Activated naive CD4-positive, alpha-beta T cell treated with anti-CD3 and anti-CD28 coated beads for 36 hours (primary cell): ENCODE measurements at places on chromosomes 3 and 15. TPM values are rescaled to one million over a fixed set of nuclear protein-coding genes. Genes with fewer than 3 reads are reported as not detected.
A peak's percentile ranks its signal among the peaks of the same experiment; 100 is the strongest.

DNA sequence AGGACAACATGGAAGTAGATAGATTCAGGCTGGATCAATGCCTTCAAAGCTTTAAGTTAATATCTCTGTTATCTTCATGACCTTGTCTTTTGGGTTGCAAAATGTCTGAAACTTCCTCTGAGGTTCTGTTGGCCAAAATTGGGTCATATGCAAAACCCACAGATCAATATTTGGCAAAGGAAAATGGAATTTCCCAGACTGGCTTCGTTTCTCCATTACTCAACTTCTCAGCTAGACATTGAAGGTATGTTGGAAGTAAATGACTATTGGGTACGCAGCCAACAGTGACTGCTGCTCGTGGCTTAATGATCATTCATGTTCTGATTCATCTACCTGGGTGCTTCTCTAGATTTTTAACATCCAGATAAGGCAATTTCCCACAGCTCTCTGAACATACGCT lies 675.4 kb upstream of the SGO1 start:
- DNase-seq: no peak

- DNase-seq: no peak
Measured at GRCh38 chr3:40718681-40719080, 193.9 kb downstream of the ZNF621 start.

- no peak for DNase-seq
Measured at GRCh38 chr3:193132241-193132640, 108.8 kb upstream of the PLAAT1 start.

DNA sequence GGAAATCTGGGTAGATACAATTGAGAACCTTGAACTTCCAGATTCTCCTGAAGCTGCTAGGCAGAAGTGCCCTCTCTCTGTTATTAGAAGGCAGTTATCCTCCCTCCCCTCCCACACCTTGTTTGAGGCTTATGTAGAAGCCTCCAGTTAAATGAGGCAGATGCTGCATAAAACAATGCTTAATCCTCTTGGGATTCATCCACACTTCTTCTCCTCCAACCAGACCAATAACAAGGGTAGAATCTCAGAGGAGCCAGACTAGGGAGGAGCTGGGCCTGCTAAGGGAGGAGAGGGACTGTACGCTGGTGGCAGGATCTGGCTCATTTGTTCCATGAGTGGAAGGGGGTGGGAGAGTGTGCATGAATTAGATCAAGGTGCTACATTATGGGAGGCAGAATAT lies 88.3 kb upstream of the PRR23C start:
- no peak for DNase-seq

EXOSC7 gene
- total RNA-seq: 61.4 TPM

DNA sequence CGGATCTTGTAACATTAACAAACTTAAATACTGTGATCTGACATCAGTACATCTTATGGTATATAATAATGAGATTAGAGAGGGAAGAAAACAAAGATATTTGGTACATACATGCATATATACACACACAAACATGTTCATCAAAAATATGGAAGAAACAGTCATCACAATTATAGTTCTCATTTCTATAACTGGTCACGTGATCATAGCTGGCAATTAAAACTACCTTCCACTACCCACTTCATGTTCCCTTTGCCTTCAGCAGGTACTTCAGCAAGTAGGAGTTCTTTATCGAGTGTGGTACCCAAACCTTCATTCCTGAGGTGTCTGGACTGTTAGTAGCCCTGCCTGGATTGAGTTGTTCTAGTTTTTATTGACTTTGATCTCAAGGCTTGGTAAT lies 70.9 kb upstream of the ALDH1A3 start:
- no peak for DNase-seq

GRCh38 chr3:1381647-1382036 lies 288.8 kb downstream of the CNTN6 start:
- no peak for DNase-seq

GRCh38 chr3:150105886-150106612 lies 135.4 kb upstream of the PFN2 start:
- DNase-seq: no peak

GRCh38 chr15:62835351-62835750 lies 207.2 kb upstream of the TPM1 start:
- no peak for DNase-seq

- no peak for DNase-seq
Measured at GRCh38 chr3:133892541-133893231, 3.0 kb downstream of the RAB6B start.

GRCh38 chr15:91077029-91077428 lies 23.0 kb upstream of the SV2B start:
- DNase-seq: no peak

DNA sequence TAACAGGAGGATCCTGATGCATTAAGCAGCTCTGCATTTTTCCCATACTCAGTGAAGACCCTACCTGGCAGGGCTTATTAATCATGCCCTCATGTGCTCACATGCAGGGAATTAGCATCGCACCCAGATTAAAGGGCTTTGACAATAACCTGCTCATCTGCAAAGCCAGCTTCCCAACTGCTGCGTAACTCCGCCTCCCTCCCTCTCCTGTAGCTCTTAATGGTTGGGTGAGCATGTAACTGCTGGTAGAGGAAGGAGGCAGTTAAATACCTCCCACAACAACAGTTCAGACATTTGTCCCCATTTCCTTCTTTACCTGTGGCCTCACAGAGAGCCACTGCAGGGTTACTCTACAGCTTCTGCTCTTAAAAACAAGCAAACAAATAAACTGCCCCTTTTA lies 203.6 kb upstream of the WNT5A start:
- DNase-seq: no peak

DNA sequence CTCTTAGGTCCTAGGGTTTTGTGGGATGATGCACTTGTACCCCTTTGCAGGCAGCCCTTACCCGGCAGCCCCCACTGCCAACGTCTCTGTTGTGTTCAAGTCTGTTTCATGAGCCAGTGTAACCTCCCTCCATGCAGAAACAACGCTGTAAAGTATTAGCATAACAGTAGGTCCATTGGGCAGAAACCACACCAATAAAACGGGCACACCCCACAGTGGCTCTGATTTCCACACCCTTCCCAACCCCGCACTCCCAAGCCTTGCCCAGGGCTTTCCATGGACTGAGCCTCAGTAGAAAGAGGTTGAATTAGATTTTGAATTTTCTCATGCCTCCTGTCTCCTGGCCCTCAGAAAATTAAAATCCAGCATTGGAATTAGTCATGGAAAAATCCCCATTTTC lies 124.5 kb downstream of the CACNA1D start:
- DNase-seq: no peak

- no peak for DNase-seq
Measured at GRCh38 chr15:33328106-33328505, 17.3 kb downstream of the RYR3 start.

EOMES gene
- total RNA-seq: 0.12 TPM

PRR20G gene
- total RNA-seq: not detected

DNA sequence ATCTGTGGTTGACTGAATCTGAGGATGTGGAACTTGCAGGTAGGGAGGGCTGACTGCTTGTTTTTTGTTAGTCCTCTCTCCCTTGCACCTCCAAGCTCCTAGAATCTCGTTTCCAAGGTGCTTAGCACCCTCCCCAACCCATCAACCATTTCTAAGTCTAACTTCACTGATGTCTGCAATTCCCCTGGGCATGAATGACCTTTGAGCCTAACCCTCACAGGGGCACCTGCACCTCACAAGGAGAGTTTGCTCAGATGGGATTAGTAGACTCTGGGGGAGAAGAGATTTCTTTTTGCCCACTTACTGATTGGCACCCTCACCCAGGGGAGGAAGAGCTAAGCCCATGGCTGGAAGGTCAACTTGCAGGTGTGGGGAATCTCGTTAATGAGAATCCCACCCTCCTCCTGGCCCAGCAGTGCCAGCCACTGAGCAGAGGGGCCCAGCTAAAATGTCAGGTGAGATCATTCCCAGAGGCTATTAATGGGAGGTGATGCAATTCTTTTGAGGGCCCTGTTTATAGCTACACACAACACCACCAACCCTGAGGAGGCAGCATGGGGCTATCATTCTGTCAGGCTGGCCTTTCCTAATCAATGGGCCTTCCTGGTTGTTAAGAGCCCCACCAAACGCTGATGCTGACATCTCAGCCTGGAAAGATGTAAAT lies 81.6 kb upstream of the HERC1 start:
- no peak for DNase-seq

GRCh38 chr3:31431321-31431720 lies 101.4 kb upstream of the STT3B start:
- DNase-seq: no peak

CFAP100 gene
- not detected for total RNA-seq

ACVR2B gene
- total RNA-seq: 6.9 TPM

- no peak for DNase-seq
Measured at GRCh38 chr3:12040902-12041301, 36.7 kb downstream of the SYN2 start.

DNA sequence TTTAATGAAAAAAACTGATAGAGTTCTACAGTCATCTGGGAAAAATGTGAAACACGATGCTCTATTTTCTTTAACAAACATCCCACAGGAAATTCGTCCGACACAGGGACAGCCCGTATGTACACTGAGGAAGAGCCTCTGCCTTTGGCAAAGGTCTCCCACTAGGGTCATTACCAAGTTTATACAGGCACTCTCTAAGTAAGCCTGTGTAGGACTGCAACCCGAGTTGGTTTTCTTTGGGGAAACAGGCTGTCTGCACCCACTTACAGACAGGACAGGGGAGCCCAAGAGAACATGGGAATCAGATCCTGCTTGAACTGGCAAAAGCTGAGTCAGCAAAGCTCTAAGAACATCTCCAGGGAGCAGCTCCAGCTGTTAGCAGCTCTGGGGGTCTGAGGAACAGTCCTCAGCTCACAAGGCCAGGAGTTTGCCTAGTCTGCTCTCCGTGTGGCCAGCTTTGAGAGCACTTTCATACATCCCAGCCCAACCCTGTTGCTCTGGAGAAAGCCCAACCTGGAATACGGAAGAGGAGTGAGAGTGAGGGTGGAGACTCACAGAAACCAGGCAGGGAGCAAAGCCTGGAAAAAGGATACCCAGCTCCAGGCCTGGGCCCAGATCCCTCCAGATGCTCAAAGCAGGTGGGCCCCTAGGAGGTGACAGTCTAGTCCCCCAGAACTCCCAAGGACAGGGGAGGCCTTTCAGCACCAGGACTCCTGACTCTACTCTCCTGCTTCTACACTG lies 1.9 kb downstream of the TBC1D2B start:
- DNase-seq: no peak

- DNase-seq: no peak
Measured at GRCh38 chr3:64956711-64957325, 269.0 kb upstream of the ADAMTS9 start.

- DNase-seq: peak; percentile 88
Measured at GRCh38 chr3:32374788-32375595, 16.7 kb upstream of the CMTM7 start.

GRCh38 chr3:190446573-190447279 lies 3.0 kb downstream of the TMEM207 start:
- no peak for DNase-seq

DNA sequence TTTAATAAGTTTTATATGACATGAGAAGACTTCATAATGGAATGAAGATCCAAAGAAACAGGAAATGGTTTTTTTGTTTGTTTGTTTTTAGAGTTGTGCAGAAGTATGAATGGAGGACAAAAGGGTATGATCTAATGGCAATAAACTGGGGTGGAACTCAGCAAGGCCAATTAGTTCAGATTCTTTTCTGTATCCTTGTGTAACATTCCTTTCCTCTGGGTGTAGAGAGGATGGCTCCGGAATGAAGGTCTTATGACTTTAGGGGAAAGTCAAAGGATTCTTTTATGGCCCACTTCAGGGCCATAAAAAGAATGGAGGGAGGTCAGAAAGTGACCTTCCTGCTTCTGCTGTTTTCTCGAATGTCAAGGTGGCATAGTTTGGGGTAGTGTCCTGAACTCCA lies 152.6 kb downstream of the DPH6 start:
- DNase-seq: no peak

DNA sequence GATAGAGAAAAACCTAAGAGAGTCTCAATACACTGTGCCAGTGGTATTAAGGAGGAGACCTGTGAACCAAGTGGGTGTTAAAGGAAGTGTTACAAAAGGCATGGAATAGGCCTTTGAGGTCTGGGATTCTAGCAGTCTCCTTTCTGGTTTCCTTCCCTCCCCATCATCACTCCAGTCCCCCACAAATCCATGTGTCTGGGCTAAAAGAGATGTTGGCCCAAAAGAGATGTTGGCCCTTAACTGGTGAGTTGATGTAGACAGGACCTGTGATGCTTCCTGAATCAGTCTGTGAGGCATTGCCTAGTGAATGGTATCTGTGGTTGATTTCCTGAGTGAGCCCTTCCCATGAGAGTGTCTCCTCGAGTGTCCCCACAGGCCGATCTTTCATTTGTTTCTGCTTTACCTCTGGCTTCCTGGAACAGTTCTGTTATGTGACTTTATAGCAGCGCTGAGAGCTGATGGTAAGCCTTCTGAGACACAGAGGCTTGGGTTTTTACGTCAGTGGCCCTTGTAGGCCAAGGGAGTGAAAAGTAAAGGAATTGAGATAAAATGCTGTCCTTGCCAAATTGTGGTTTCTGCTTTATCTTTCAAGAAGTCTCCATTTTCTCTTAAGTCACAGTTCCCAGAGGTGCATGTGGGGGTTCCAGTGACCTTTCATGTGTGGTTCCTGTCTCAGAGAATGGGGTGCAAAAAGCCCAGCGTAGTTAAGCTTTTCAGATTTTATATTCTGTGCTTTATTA lies 87.8 kb downstream of the KLHL25 start:
- DNase-seq: peak; percentile 67

DNA sequence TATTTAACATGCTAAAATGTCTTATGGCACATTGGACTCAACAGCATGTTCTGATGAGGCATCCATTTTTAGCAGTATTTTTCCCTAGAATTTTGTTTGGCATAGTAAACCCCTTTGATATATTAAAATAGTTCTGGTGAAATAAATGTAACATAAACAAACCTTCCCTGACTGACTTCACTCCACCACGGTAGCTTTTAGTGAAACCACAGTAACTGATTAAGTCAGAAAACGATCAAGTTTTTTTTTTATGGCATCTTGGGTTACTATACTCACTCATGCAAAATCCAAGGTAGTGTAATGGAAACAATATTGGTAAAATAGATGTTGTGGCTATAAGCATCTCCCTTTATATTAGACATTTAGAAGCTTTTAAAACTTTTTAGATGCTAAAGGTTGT lies 2.8 kb downstream of the SERP1 start:
- DNase-seq: no peak

GPR149 gene
- not detected for total RNA-seq

GABRR3 gene
- total RNA-seq: not detected

DNA sequence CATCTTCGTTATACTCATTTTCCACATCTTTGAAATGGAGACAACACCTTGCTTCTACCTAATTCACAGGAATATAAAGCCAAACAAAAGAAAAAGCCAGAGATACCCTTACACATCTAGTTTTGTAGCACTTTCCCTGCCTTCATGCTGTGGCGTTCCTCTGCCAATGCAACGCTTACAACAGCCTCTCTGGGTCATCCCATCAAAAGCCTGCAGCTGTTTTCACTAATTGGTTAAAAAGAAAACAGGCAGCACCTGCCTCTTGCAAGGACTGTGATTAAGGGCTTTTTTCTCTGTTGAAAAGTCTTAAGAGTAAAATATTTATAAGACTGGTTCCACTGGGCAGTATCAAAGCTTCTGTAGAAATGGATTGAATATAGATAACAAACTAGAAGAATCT lies 120.3 kb downstream of the FMN1 start:
- DNase-seq: no peak

- DNase-seq: no peak
Measured at GRCh38 chr3:150733373-150733935, 29.5 kb downstream of the SIAH2 start.
